ENCODE measurements at places on chromosomes 11 and 22.

- DNase-seq = no peak
Measured at GRCh38 chr11:34234086-34234740, 123.6 kb downstream of the ABTB2 start.

GRCh38 chr22:46119093-46119728 lies 31.1 kb upstream of the PPARA start:
- no peak for DNase-seq

- DNase-seq = no peak
Measured at GRCh38 chr11:41498726-41499125, 39.3 kb upstream of the LRRC4C start.

DNA sequence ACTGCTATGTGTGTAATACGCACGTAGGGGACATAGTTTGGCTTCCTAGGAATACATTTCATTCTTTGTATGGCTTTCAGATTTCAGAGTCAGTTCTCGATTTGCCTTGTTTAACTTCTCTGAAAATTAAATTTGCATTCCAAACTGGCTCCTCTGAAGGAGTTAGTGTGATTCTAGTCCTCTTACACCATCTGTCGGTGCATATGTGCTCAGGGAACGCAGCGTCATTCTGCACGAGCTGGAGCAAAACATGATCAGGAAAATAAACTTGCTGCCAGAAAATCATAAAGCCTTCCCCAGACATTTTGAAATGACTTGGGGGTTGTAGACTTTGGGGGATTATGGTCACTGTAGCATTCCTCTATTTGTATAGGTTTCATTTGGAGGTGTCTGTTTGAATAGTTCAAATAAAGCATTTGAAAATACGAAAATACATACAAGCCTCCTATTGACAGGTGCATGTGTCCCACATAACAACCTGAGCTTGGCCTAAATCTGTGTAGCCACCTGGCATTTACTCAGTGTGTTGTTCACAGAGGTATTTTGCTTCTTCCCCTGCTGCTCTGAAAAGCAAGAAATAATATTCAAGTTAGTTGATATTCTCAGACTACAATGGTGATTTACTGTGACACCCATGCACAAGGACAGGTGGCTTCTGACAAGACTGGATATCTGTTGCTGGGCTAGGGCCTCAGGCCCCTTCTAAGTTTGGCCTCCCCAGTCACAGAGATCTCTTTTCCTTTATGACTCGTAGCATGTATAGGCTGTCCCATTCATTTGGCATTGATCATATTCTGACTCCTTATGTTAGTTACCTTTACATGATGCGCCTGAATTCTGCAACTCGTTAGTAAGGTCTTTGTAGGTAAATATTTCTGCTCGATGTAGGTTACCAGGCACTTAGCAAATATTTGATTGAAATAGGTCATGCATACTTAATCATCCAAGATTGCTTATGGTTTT lies 81.6 kb upstream of the SORL1-AS1 start:
- no peak for DNase-seq

- DNase-seq = no peak
Measured at GRCh38 chr11:121810291-121810690, 305.7 kb downstream of the BLID start.

DNA sequence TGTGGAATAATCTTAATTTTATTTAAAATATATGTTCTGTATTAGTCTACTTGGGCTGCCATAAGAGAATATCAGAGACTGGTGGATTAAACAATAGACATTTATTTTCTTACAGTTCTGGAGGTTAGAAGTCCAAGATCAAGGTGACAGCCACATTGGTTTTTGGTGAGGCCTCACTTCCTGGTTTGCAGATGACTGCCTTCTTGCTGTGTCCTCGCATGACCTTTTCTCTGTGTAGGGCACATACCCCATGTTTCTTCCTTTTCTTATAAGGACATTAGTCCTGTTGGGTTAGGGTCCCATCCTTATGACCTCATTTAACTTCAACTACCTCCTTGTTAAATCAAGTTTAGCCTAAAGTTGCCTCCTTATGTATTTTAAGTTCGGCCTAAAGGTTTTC lies 202.7 kb upstream of the MPPED2 start:
- no peak for DNase-seq

DNA sequence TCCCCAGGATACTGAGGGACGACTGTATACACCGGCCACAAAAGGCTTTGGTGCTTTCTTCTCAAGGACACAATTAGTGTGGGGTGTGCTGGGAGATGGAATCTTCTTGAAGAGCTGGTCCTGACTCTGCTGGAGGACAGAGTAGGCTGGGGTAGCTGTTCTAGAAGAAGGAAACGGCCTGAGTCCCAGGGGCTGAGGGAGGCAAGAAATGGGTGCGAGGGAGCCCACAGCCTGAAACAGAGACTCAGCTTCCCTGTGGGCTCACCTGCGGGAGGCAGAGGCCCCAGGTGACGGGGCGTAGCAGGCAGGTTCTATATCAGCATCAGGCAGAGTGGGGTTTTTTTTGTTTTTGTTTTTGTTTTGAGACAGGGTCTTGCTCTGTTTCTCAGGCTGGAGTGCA lies 36.6 kb downstream of the PARVG start:
- no peak for DNase-seq

GRCh38 chr22:27003297-27003696 lies 345.9 kb downstream of the MIAT start:
- no peak for DNase-seq

- no peak for DNase-seq
Measured at GRCh38 chr22:41757502-41757901, 43.0 kb upstream of the CCDC134 start.

- no peak for DNase-seq
Measured at GRCh38 chr11:9708544-9708943, 44.7 kb downstream of the SWAP70 start.

DNA sequence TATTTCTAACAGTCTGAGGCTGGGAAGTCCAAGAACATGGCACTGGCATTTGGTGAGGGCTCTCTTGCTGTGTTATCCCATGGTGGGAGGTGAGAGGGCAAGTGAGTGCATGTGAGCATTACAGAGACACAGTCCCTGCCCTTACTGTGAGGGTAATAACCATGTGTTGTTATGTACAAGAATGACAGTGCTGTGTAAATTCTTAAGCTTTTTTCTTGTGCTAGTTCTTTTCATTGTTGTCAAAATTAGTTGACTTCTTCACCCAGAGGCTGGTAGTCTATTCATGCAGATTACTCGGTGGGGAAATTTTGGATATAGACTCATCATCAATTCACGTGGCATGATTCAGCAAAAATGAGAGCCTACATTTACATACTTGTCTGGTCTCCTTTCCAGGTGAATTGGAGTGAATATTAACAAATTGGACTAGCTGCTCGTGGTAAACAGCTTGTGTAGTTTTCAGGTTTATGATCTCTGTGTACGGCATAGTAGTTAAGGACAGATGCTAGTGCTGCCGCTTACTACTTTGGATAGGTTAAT lies 49.3 kb downstream of the ATXN10 start:
- no peak for DNase-seq

GRCh38 chr11:97687111-97687510 lies 1297.3 kb downstream of the JRKL start:
- DNase-seq = no peak

DNA sequence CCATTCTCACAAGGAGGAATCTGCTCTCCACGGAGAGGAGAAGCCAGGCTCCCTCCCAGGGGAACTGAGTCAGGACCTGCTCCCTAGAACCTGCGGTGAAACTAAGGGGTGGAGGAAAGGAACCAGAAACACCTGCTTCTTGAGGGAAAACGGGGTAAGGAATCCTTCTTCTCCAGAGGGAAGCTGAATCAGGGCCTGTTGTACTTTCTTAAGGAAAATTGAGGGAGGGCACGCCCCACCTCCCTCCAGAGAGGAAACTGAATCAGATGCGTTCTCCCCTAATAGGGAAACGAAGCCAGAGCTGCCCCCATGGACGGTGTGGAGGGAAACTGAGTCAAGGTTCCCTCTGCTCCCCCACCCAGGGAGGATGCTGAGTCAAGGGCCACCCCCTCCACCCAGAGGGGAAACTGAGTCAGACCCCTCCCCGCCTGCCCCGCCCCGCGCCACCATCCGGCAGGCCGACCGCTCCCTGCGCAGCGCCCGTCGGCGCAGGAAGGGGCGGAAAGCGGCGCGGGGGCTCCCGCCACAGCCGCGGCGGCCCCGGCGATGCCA lies 393 bp downstream of the RELA start:
- no peak for DNase-seq

DNA sequence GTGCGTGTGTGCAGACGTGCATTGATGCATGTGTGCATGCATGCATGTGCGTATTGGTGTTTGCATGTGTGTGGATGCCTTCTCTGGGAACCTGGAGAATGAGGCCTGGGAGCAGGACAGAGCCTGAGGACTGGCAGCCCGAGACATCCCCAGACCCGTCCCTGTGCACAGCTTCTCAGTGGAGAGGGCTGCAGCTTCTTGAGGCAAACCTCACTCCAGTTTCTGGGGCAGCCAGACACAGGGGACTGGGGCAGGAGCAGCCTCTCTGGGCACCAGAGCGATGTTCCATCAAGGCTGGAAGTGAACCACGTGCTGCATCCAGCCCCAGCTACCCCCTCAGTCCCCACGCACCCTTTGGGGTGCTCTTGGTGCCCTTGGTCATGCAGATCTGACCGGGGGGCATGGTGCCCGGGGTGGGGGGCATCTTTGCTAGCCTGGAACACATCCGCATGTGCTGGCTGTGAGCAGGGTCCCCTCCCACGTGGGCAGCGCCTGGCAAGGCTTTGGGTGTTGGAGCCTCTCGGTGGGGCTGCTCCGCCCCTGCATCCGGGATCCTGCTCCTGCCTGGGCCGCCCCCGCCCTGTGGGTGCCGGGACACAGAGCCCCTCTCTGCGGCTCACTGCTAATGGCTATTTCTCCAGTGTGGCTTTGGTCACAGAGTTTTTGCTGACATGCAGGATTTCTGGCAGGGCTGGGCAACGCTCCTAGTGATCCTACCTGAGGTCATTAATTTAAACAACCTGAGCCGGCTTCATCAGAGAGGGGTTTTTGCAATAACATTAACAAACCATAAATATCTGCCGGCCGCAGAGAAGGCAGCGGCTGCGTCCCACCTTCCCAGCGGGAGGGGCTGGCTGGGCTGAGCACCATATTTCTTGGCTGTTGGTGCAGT lies 434.7 kb downstream of the TBC1D22A start:
- no peak for DNase-seq

Data from NCI-H2081 treated with DMSO at 0.1 percent for 48 hours (cell line).